ENCODE measurements at places on chromosomes 7 and 10. TPM values are rescaled to one million over a fixed set of nuclear protein-coding genes. Genes with fewer than 3 reads are reported as not detected.

NUTM2A gene
- 2.9 TPM for total RNA-seq

SLC26A3 gene
- total RNA-seq: not detected

HOGA1 gene
- total RNA-seq: 11.0 TPM

CALD1 gene
- 335 TPM for total RNA-seq

HABP2 gene
- 0.66 TPM for total RNA-seq

PON1 gene
- total RNA-seq: 0.29 TPM

COL13A1 gene
- total RNA-seq: 0.66 TPM

EGR2 gene
- total RNA-seq: 4.3 TPM

PSMA2 gene
- total RNA-seq: 52.1 TPM

RAB19 gene
- total RNA-seq: not detected

MIOS gene
- total RNA-seq: 35.0 TPM

RAPGEF5 gene
- total RNA-seq: 78.0 TPM

GRID2IP gene
- total RNA-seq: 0.88 TPM

VTI1A gene
- total RNA-seq: 59.2 TPM

AKR1C8 gene
- total RNA-seq: 0.73 TPM

MBLAC1 gene
- total RNA-seq: 4.5 TPM

ACTA2 gene
- total RNA-seq: 87.9 TPM

GTF2IRD1 gene
- 18.7 TPM for total RNA-seq

PTPRN2 gene
- 2.2 TPM for total RNA-seq

MET gene
- total RNA-seq: 40.6 TPM
